Stimulated activated CD8-positive, alpha-beta memory T cell treated with anti-CD3 and anti-CD28 coated beads, Interleukin-4, amount 100 ng/mL, for 1 hour (primary cell): ENCODE measurements at places on chromosomes 12 and 14.

DNA sequence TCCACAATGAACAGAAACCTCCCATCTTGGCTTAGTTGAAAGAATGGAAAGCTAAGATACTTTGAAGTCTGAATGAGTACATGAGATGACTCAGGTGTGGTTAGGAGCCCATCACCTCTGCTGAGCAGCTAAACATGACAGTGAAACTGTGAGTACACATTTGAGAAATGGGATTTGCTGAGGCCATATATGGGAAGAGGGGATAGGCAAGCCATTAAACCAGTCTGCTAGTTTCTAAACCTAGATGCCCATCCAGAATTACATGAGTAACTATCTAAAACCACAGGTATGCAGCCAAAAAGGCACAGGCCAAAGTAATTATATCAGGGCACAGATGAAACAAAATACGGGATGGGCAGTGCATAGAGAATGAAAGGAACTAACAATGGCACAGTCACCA is 41.2 kb downstream of the NKX2-1 start:
- DNase-seq, result no peak

GRCh38 chr14:78637489-78637888 is 467.3 kb downstream of the NRXN3 start:
- no peak for DNase-seq

DNA sequence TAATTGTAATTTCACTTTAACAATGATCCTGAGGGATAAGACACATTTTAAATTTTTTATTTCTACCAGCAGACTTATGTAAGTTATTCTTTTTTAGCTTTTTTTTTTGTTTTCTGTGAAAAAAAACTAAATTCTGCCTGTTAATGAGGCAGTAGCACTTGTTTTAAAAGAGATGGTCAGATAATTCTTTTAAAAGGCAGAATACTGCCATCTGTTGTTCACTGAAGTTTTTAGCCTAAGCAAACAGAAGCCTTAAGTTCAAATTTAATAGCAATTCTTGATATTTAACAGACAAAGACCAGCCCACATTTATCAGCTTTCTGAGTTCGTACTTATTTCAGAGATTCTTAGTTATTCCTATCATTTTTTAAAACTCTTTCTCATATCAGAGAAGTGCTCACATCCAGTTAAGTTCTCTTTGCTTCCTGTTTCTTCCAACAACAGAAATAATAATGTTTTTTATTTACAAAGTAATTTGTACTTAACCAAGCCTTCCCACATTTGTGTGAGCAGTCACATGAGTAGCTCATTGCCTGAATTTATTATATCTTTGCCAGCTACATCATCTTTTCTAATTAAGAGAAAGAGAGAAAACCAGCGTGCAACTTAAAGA is 93.4 kb upstream of the SLCO1C1 start:
- DNase-seq, result no peak

- DNase-seq, result no peak
Observed at GRCh38 chr12:101876322-101876860, 989 bp upstream of the DRAM1 start.

- no peak for DNase-seq
Observed at GRCh38 chr12:101663298-101663697, 34.1 kb upstream of the CHPT1 start.

- DNase-seq, result no peak
Observed at GRCh38 chr12:75837700-75838099, 193.9 kb downstream of the PHLDA1 start.

GRCh38 chr12:42552822-42553221 is 36.7 kb downstream of the PRICKLE1 start:
- no peak for DNase-seq

DNA sequence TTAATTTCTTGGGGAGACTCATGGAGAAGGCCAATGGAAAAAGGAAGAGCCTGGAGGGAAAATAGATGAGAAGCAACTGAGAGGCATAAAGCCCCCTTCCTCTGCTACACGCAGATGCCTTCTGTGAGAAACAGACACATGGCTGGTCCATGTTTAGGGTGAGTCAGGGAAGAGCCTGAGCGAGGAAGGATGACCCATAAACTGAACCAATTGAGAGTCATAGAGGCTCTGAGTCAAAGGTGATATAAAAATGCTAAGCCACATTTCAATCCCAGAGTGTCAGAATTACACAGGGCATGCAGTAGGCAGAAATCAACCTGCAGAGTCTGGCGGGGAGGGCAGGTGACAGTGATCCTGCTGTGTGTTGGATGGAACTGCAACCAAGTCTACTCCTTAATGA is 30.1 kb upstream of the NEDD1 start:
- DNase-seq, result no peak

GRCh38 chr12:49294804-49295081 is 204 bp upstream of the PRPH start:
- no peak for DNase-seq

GRCh38 chr14:23406244-23406643 is 1.8 kb downstream of the MYH6 start:
- no peak for DNase-seq

- DNase-seq, result no peak
Observed at GRCh38 chr12:39205969-39206368, 237.0 kb downstream of the KIF21A start.
